ENCODE measurements at places on chromosomes 2 and 18. TPM values are rescaled to one million over a fixed set of nuclear protein-coding genes. Genes with fewer than 3 reads are reported as not detected.

GRCh38 chr2:181005809-181006208 is 25.4 kb downstream of the UBE2E3 start:
- no peaks in the 10 kb centered on the region for H3K27me3 ChIP-seq
- no peaks in the 10 kb centered on the region for H3K36me3 ChIP-seq
- DNase-seq: no peak
- no peak overlapping the region for H3K27ac ChIP-seq
- no peaks in the 10 kb centered on the region for H3K4me1 ChIP-seq

- H3K4me1 ChIP-seq: no peaks in the 10 kb centered on the region
- no peak for DNase-seq
- H3K4me3 ChIP-seq: no peak overlapping the region
- H3K27ac ChIP-seq: no peak overlapping the region
Observed at GRCh38 chr18:36808681-36809080, 20.1 kb downstream of the TPGS2 start.

The INO80B gene
- total RNA-seq: 24.0 TPM

GRCh38 chr2:95346231-95346737 is 49.1 kb downstream of the KCNIP3 start:
- DNase-seq: no peak
- H3K36me3 ChIP-seq: no peaks in the 10 kb centered on the region
- peaks cover 26% of the 10 kb centered on the region for H3K4me1 ChIP-seq
- H3K4me3 ChIP-seq: peak overlapping the region; percentile 62

GRCh38 chr2:220845766-220846273 is 726.3 kb downstream of the EPHA4 start:
- no peaks in the 10 kb centered on the region for H3K27me3 ChIP-seq
- H3K27ac ChIP-seq: no peak overlapping the region
- H3K36me3 ChIP-seq: no peaks in the 10 kb centered on the region
- no peak overlapping the region for H3K4me3 ChIP-seq

GRCh38 chr2:24123195-24123921 is at the start of the genes FAM228B and PFN4:
Gene FAM228B, plus strand, starts transcription at chr2:24123469. Its CDS starts 893 bp downstream, at chr2:24124362.
Gene PFN4, minus strand, starts transcription at chr2:24123334. Its CDS starts 799 bp downstream, at chr2:24122535.
- peaks cover 7% of the 10 kb centered on the region for H3K4me1 ChIP-seq
- DNase-seq: peak; percentile 59
- no peaks in the 10 kb centered on the region for H3K27me3 ChIP-seq
- H3K36me3 ChIP-seq: no peaks in the 10 kb centered on the region
- H3K27ac ChIP-seq: peak within 1 kb of the TSS; percentile 76

DNA sequence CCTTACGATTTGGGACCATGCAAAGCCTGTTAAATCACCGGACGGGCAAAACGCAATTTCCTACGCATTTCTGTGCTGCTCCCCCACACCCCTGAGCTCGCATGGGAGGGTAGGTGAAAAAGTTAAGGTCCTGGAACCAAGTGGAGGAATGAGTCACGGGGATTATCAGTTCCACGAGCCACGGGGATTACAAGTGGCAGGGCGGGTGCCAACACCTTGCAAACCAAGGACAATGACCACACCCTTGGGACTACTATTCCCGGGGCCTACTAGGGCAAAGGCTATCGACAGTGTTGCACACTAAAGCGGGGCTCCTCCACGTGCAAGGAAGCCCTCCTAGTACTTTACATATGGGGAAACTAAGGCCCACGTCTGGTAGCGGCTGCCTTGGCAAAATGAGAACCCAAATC is 447 bp downstream of the RETSAT start:
- peaks cover 15% of the 10 kb centered on the region for H3K36me3 ChIP-seq
- H3K4me3 ChIP-seq: peak overlapping the region; percentile 86
- no peaks in the 10 kb centered on the region for H3K27me3 ChIP-seq
- peak; percentile 12 for DNase-seq
- peaks cover 9% of the 10 kb centered on the region for H3K4me1 ChIP-seq

Data from HCT116 (cell line).